ENCODE measurements at places on chromosomes 16 and 17. TPM values are rescaled to one million over a fixed set of nuclear protein-coding genes. Genes with fewer than 3 reads are reported as not detected.
A peak's percentile ranks its signal among the peaks of the same experiment; 100 is the strongest.

DNA sequence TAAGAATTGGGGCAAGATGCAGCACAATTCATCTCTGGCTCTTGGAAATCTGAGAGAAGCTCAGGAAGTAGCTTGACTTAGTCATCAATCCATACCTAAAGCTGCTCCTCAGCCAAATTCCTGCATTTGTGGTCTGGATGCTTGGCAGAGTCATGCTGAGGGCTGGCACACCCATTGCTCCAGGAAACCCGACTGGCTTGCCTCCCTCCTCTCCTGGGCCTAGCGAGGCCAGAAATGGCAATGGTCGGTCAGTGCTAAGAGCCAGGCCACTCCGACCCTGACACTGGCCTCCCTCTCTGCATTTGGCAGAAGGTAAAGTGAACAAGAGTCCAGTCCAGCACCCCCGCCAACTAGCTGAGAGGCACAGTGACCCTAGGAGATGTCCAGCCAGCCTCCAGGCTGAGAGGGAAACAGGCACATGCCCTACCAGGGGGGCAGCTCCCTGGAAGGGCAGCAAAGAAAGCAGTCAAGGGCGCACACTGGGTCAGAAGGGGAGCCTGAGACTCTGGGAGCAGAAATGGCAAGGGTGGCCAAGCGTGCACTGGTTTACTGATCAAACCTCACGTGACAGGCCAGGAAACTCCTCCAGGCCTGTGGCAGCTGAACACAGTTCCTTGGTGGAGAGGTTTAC, 10.0 kb downstream of the POLDIP2 start:
- DNase-seq = no peak

DNA sequence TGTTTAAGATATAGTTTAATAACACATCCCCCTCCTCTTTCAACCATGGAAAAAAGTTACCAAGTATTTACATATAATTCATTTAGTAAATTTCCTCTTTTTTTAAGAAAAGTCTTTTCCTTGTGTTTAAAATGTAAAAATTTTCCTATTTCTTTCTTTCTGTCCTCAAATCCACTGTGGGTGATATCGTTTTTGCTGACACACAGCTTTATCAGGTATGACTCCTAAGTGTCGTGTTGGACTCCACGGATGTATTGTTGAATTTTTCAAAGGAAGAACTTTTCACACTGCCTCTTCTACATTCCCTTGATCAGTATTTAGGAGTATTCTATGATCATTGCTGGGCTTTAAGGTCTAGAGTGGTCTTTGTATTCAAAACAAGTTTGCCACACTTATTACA, 33.1 kb downstream of the CYLD start:
- DNase-seq = no peak

DNA sequence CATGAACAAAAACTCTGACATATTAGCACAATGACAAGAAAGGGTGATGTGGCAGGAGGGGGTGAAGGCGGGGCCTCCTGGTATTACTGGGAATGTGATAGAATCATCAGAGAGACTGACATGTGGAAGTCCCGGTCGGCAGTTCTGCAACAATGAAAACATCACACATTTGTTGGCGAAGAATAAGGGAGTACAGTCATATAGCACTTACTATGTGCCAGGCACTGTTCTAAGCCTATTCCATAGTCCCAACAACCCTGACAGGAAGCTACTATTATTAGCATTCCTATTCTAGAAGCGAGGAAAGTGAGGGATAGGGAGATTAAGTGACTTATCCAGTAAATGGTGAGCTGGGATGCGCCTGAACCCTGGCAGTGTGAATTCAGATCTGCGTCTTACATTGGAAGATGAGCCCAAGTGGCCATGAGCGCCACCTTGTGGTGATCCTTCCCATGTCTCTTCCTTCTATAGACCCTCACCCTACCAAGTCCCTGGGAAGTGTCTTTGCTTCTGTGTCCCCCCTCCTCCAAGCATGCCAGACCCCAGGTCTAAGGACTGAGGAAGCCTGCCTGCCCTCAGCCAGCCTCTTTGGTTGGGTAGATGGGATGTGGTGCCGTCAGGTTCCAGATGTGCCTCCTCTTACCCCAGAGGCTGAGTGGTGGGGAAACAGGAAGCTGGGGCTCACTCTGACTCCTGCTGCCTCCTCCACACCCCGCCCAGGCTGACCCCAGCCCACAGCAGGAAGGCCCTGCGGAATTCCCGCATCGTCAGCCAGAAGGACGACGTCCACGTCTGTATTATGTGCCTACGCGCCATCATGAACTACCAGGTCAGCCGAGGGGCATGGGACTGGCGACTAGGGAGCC, 14.0 kb downstream of the FMNL1 start:
- peak; percentile 80 for DNase-seq

JPT1 gene
- 44.0 TPM for total RNA-seq

ABCC11 gene
- not detected for total RNA-seq
